ENCODE measurements at places on chromosomes 2 and 18. TPM values are rescaled to one million over a fixed set of nuclear protein-coding genes. Genes with fewer than 3 reads are reported as not detected.

ZNF804A gene
- total RNA-seq = 0.78 TPM

CAPN14 gene
- total RNA-seq = 0.26 TPM

CYP27A1 gene
- 180 TPM for total RNA-seq

CFAP65 gene
- total RNA-seq = not detected

CROCC2 gene
- 0.26 TPM for total RNA-seq

CYB5A gene
- 399 TPM for total RNA-seq

FBXO15 gene
- total RNA-seq = 0.81 TPM

RAMP1 gene
- total RNA-seq = 11.1 TPM

COL4A3 gene
- total RNA-seq = 46.4 TPM

SOX11 gene
- 0.84 TPM for total RNA-seq

DNA sequence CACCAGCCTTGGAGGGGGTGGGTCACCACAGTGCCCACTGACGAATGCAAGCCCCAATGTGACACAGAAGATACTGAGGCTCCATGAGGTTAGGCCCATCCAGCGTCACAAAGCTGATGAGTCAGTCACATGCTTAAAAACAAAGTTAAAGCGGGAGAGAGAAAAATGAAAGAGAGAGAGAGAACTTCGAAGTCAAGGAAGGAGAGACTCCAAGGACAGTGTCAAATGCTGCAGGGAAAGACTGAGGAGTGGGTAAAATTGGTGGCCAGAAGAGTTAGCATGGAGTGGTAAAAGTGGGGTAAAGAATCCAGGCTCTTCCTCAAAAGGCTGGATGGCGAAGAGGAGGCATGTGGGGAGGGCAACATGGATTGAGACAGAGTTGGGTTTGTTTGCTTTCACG lies 201.9 kb upstream of the CCDC150 start:
- H3K36me3 ChIP-seq = no peaks in the 10 kb centered on the region
- DNase-seq = no peak
- peaks cover 8% of the 10 kb centered on the region for H3K4me1 ChIP-seq
- no peaks in the 10 kb centered on the region for H3K27me3 ChIP-seq
- no peak overlapping the region for H3K27ac ChIP-seq

- H3K4me3 ChIP-seq = no peak overlapping the region
- H3K27me3 ChIP-seq = no peaks in the 10 kb centered on the region
- H3K4me1 ChIP-seq = no peaks in the 10 kb centered on the region
Observed at GRCh38 chr2:166413255-166413654, 37.5 kb upstream of the SCN9A start.

DNA sequence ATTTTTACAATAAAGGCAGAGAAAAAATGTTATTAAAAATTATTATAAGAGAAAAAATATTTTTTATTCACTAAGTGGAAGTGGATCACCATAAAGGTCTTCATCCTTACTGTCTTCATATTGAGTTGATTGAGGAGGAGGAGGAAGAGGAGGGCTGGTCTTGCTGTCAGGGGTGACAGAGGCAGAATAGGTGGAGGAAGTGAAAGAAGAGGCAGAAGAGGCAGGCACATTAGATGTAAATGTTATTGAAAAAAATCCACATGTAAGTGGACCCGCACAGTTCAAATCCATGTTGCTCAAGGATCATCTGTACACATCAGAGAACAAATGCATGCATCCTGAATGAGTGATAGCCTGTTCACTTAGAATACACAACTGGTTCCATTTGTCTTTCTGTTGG lies 6.4 kb upstream of the SPATS2L start:
- H3K4me1 ChIP-seq = peaks cover 1% of the 10 kb centered on the region
- H3K36me3 ChIP-seq = no peaks in the 10 kb centered on the region
- no peaks in the 10 kb centered on the region for H3K27me3 ChIP-seq
- DNase-seq = no peak

DNA sequence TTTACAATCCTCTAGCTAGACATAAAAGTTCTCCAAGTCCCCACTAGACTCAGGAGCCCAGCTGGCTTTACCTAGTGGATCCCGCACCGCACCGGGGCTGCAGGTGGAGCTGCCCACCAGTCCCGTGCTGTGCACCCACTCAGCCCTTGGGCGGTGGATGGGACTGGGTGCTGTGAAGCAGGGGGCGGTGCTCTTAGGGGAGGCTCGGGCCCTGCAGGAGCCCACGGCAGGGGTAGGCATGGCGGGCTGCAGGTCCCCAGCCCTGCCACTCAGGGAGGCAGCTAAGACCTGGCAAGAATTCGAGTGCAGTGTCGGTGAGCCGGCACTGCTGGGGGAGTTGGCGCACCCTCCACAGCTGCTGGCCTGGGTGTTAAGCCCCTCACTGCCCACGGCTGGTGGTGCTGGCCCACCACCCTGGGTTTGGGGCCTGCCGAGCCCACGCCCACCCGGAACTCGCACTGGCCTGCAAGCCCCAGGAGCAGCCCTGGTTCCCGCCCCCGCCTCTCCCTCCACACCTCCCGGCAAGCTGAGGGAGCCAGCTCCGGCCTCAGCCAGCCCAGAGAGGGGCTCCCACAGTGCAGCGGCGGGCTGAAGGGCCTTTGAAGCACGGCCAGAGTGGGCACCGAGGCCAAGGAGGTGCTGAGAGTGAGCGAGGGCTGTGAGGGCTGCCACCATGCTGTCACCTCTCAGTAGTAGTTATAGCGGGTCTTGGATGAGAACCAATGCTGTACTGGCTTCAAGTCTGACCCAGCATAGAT lies 255.2 kb downstream of the CDH7 start:
- H3K27me3 ChIP-seq = no peaks in the 10 kb centered on the region
- DNase-seq = peak; percentile 37
- no peak overlapping the region for H3K27ac ChIP-seq
- no peaks in the 10 kb centered on the region for H3K36me3 ChIP-seq
- H3K4me1 ChIP-seq = no peaks in the 10 kb centered on the region
- H3K4me3 ChIP-seq = no peak overlapping the region

- no peaks in the 10 kb centered on the region for H3K27me3 ChIP-seq
- H3K4me3 ChIP-seq = peak overlapping the region; percentile 1
- peaks cover 33% of the 10 kb centered on the region for H3K4me1 ChIP-seq
- H3K36me3 ChIP-seq = no peaks in the 10 kb centered on the region
Observed at GRCh38 chr18:77207540-77207939, 42.1 kb upstream of the GALR1 start.

DNA sequence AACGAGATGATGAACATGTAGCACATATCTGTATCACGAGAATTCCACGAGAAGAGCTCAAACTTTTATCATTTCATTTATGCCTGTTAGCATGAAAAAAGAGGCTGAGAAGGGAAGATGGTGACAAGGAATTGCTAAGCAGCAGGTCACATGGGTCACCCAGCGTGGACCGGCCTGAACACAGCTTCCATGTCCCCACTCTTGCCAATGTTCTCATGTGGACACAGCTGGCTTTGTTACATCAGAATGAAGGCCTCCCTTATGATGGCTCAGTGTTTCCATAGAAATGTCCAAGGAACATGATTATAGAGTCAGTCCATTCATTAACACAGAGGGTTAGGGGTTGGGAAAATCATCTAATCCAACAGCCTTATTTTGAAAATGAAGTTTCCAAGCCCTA lies 215.4 kb downstream of the CMPK2 start:
- no peaks in the 10 kb centered on the region for H3K27me3 ChIP-seq
- H3K4me1 ChIP-seq = no peaks in the 10 kb centered on the region
- no peak overlapping the region for H3K27ac ChIP-seq
- DNase-seq = no peak

GRCh38 chr2:176642074-176642473 lies 372.8 kb downstream of the MTX2 start:
- H3K4me3 ChIP-seq = no peak overlapping the region
- peaks cover 78% of the 10 kb centered on the region for H3K27me3 ChIP-seq
- peaks cover 7% of the 10 kb centered on the region for H3K4me1 ChIP-seq
- no peak overlapping the region for H3K27ac ChIP-seq
- DNase-seq = no peak

DNA sequence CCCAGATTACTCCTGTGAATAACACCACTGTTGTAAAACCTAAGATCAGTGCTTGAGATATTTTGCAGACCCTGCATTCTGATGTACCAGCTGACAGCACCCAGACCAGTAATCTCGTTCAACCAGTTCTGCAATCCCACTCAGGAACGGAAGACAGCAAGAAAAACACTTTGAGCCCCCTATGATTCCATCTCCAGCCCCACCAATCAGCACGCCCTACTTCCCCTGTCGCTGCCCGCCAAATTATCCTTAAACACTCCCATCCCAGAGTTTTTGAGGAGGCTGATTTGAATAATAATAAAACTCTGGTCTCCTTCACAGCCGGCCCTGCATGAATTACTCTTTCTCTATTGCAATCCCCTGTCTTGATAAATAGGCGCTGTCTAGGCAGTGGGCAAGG lies 173.9 kb upstream of the CDH2 start:
- no peak for DNase-seq
- H3K36me3 ChIP-seq = no peaks in the 10 kb centered on the region
- H3K27me3 ChIP-seq = no peaks in the 10 kb centered on the region
- H3K4me3 ChIP-seq = no peak overlapping the region
- H3K27ac ChIP-seq = no peak overlapping the region

DNA sequence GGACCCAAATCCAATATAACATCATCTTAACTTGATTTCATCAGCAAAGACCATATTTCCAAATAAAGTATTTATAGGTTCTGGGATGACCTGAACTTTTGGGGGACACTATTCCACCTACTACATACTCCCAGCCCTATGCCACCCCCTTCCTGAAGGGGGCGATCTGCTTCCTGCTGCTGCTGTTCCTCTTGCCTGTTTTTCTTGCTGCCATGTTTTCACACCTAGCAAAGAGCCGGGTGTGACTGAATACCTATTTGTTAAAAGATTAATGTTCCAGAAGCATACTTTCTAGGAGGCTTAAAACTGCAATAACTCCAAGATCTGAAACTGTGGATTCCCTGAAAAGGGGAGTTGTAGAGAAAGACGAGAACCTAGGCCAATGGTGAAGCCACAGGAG lies 89.7 kb downstream of the ICOS start:
- no peaks in the 10 kb centered on the region for H3K36me3 ChIP-seq
- H3K4me1 ChIP-seq = no peaks in the 10 kb centered on the region
- H3K27me3 ChIP-seq = no peaks in the 10 kb centered on the region
- H3K27ac ChIP-seq = no peak overlapping the region
- no peak for DNase-seq

- no peak for DNase-seq
- H3K36me3 ChIP-seq = no peaks in the 10 kb centered on the region
- no peak overlapping the region for H3K4me3 ChIP-seq
Observed at GRCh38 chr2:202609381-202610145, 25.2 kb upstream of the FAM117B start.

- no peak overlapping the region for H3K4me3 ChIP-seq
- peaks cover 52% of the 10 kb centered on the region for H3K36me3 ChIP-seq
- no peak overlapping the region for H3K27ac ChIP-seq
- peak; percentile 61 for DNase-seq
- H3K27me3 ChIP-seq = no peaks in the 10 kb centered on the region
Observed at GRCh38 chr2:240593703-240594451, 7.3 kb downstream of the CAPN10 start.

GRCh38 chr2:75454241-75454620 lies 106.5 kb downstream of the EVA1A start:
- H3K4me1 ChIP-seq = no peaks in the 10 kb centered on the region
- H3K36me3 ChIP-seq = no peaks in the 10 kb centered on the region
- DNase-seq = no peak
- H3K4me3 ChIP-seq = no peak overlapping the region
- no peaks in the 10 kb centered on the region for H3K27me3 ChIP-seq

DNA sequence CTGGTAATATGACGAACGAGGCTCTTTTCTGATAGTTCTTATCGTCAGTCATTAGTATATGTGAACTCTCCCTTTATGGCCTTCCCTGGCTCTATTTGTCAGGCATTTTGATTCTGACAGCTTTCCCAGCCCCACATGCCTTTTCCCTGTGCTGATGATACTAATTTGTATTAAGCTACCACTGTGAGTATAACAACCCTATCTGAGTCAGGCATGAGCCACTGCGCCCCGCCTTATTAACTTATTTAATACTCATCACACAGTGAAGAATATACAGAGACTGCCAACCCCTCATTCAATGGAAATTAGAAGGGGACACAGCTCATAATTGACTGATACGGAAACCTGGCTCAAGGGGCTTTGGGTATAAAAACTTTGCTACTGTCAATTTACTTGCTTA lies 140.0 kb downstream of the NETO1 start:
- no peak overlapping the region for H3K4me3 ChIP-seq
- no peaks in the 10 kb centered on the region for H3K36me3 ChIP-seq
- H3K4me1 ChIP-seq = no peaks in the 10 kb centered on the region
- no peak for DNase-seq
- H3K27me3 ChIP-seq = no peaks in the 10 kb centered on the region
- H3K27ac ChIP-seq = no peak overlapping the region

GRCh38 chr18:5895876-5896740 lies 786 bp upstream of the TMEM200C start:
- no peaks in the 10 kb centered on the region for H3K36me3 ChIP-seq
- peaks cover 7% of the 10 kb centered on the region for H3K4me1 ChIP-seq
- peak; percentile 71 for DNase-seq

- no peak for DNase-seq
- H3K27ac ChIP-seq = no peak overlapping the region
- H3K4me3 ChIP-seq = no peak overlapping the region
- no peaks in the 10 kb centered on the region for H3K4me1 ChIP-seq
- no peaks in the 10 kb centered on the region for H3K36me3 ChIP-seq
- H3K27me3 ChIP-seq = no peaks in the 10 kb centered on the region
Observed at GRCh38 chr2:143463719-143464118, 334.5 kb downstream of the ARHGAP15 start.

- H3K4me3 ChIP-seq = no peak overlapping the region
- no peak overlapping the region for H3K27ac ChIP-seq
- no peaks in the 10 kb centered on the region for H3K27me3 ChIP-seq
- no peaks in the 10 kb centered on the region for H3K4me1 ChIP-seq
Observed at GRCh38 chr2:152572031-152572430, 145.2 kb downstream of the PRPF40A start.

GRCh38 chr2:216915557-216916150 lies 55.8 kb upstream of the TNP1 start:
- no peak overlapping the region for H3K27ac ChIP-seq
- DNase-seq = no peak
- H3K4me1 ChIP-seq = no peaks in the 10 kb centered on the region
- H3K36me3 ChIP-seq = no peaks in the 10 kb centered on the region

- H3K27ac ChIP-seq = no peak overlapping the region
- no peak for DNase-seq
- H3K4me1 ChIP-seq = no peaks in the 10 kb centered on the region
- no peak overlapping the region for H3K4me3 ChIP-seq
- no peaks in the 10 kb centered on the region for H3K27me3 ChIP-seq
Observed at GRCh38 chr2:60834270-60834717, 47.1 kb upstream of the REL start.

GRCh38 chr2:47023332-47023731 lies 107.7 kb upstream of the MCFD2 start:
- peaks cover 75% of the 10 kb centered on the region for H3K36me3 ChIP-seq
- H3K4me1 ChIP-seq = no peaks in the 10 kb centered on the region
- DNase-seq = no peak
- no peak overlapping the region for H3K27ac ChIP-seq
- no peaks in the 10 kb centered on the region for H3K27me3 ChIP-seq

DNA sequence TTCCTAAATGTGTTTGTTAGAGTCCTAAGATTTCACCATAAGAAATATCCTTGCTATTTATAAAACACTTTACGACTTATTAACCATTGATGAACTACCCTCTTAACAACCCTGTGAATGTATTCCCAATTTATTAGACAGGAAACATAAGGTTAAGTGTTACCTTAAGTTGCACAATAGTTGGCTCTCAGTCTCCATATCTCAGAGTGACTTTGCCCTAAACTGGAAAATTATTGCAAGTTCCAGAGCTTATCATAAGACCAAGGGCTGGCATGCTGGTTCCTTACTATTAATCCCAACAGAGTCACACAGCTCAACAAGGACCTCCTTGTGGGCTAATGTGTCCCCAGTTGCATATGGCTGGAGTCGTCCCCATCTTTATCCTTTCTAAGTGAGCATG lies 165.8 kb downstream of the INSIG2 start:
- H3K27ac ChIP-seq = no peak overlapping the region
- DNase-seq = no peak
- H3K27me3 ChIP-seq = no peaks in the 10 kb centered on the region
- no peak overlapping the region for H3K4me3 ChIP-seq
